Stimulated activated CD8-positive, alpha-beta memory T cell treated with anti-CD3 and anti-CD28 coated beads, Interleukin-15, amount 100 ng/mL, for 24 hours (primary cell): ENCODE measurements at places on chromosomes 12 and 14.

DNA sequence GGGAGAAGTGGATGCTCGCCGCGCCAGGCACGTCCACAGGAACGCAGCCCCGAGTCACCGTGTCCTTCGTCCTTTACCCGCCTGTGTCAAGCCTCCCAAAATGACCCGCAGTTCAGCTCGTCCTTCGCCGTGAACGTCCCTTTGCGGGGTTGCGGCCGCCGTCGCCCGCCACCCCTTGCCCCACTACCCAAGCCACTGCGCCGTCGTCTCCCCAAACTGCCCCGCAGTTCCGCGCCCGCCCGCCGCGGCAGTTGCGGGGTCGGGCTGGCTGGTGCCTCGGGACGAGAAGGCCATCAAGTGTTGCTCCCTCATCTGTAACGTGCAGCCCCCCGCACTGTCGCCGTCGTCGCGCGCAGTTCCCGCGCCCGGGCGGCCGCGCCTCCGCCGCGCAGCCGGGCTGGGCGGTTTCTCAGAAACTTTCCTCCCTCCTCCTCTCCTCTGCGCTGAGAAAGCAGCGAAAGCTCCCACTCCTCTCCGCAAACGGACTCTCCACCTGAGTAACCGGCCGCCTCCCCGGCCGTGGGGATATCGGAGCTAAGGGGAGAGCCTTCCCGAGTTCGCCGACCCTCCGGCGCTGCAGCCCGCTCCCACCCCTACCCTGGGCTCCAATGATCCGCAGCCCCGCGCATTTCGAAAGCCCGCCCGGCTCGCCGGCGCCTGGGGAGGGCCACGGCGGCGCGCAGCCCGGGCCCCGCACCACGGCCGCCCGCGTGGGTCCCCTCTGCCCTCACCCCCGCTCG, 6.7 kb downstream of the CDKN1B start:
- no peak for DNase-seq

- no peak for DNase-seq
These were observed 16.3 kb downstream of the TESPA1 start for GRCh38 chr12:54968181-54968730.

DNA sequence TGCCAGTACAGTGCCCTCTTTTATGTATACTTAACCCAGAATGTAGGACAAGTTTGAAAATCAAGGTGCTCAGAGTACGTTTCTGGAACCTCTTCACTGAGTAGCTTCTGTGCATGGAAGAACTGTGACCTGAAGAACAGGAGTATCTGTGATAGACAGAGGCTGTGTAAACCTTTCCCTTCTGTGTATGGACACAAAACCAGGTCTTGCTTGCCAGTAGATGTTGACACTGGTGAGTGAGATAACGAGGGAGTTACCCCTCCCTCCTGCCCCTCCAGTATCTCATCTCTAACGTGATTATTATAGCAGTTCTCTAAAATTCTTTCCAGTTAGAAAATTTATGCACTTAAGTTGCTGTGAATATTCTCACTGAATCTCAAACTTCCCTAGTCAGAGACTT, 170.8 kb downstream of the RPL10L start:
- no peak for DNase-seq

DNA sequence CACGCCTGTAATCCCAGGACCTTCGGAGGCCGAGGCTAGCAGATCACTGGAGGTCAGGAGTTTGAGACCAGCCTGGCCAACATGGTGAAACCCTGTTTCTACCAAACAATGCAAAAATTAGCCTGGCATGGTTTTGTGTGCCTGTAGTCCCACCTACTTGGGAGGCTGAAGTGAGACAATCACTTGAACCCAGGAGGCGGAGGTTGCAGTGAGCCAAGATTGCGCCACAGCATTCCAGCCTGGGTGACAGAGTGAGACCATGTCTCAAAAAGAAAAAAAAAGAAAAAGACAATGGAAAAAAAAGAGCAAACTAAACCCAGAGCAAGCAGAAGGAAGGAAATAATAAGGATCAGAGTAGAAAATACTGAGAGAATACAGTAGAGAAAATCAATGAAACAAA, 5.4 kb downstream of the CHURC1 start:
- DNase-seq = no peak

DNA sequence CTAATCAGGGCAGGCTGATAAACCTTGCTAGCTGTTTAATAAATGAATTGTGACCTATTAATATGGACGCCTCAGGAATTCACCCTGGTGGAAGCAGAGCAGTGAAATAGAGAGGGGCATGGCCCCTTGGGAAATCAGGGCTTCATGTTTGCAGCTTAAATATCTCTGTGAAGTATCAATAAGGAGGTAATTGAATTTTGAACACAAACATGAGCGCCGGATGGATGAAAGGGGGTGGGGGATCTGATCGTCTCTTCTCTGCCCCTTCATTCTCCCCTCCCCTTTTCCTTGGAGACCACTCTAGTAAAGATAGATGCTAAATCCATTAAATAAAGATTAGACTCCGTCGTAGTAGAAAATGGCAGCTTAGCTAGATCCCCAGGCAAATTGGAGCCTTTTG, 70.5 kb downstream of the LIN52 start:
- no peak for DNase-seq

DNA sequence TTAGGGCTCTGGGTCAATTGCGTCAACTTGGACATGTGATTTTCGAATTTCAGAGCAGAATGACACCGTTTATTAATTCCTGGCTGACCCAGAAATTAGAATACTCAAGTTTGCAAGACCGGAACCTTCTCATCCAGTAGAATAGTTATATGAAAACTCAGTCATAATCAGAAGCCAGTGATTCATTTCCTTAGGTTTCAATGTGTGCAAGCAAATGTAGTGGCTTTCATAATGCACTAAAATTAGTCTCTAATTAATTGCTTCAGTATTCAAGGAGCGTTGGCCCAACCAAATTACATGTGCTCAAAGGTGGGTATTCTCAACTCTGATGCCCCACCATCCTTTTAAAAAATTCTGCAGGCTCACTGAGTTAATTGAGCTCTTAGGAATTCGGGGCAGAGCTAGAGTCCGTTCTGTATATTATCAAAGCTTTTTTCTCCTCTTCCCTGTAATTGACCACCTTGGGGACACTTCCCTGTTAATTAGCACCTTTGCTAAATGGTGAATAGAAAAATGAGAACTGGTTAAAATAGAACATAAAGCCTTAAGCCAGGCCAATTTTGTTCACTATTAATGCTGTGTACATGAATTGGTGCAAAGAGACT, 55.4 kb downstream of the DAO start:
- DNase-seq = no peak

GRCh38 chr12:106643000-106643399, 60.2 kb downstream of the RFX4 start:
- no peak for DNase-seq

- no peak for DNase-seq
These were observed 89.7 kb downstream of the FGD4 start for GRCh38 chr12:32489070-32489469.

DNA sequence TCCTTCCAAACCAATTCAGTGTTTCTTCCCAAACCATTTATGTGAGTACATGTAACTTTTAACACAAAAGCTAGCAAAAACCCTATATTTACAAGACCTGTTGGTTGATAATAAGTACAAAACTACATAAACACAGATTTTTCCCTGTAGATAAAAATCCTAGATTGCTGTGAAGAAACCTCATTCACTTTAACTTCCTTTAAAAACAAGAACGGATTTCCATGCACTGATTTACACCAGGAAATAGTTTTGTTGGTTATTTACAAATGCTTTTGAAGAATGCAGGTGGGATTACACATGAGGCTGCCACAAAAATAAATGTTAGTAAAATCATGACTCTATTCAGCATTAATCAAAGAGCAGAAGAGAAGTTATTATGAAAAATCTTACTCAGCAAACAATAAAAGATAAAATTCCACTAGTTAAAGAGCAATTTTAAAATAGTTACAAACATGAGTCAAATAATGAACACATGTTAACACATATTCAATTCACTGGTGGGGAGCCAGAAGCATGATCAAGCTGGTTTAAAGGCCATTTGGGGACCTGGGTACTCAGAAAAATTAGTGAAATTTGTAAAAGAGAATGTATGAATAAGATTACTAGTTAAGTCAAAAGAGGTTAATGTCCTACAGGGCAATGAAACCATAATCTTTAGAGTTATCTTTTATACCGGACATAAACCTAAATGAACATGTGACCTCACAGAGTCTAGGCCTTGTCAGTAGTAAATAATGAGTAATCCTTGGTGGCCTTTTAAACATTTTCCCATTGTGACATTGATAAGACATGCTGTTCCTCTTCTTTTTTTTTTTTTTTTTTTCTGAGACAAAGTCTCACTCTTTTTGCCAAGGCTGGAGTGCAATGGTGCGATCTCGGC, 79.9 kb downstream of the PHLDA1 start:
- DNase-seq = no peak

GRCh38 chr12:31323391-31324115, 2.4 kb downstream of the SINHCAF start:
- DNase-seq = peak; percentile 22

GRCh38 chr12:131049549-131050339, 96.0 kb downstream of the ADGRD1 start:
- DNase-seq = no peak

GRCh38 chr12:122834921-122835749, at the start of gene HIP1R:
HIP1R (plus strand) TSS chr12:122835457; CDS start chr12:122835551, 94 bp downstream.
- DNase-seq = peak; percentile 35

- DNase-seq = peak; percentile 10
These were observed 112.8 kb downstream of the CHST11 start for GRCh38 chr12:104569346-104570173.

DNA sequence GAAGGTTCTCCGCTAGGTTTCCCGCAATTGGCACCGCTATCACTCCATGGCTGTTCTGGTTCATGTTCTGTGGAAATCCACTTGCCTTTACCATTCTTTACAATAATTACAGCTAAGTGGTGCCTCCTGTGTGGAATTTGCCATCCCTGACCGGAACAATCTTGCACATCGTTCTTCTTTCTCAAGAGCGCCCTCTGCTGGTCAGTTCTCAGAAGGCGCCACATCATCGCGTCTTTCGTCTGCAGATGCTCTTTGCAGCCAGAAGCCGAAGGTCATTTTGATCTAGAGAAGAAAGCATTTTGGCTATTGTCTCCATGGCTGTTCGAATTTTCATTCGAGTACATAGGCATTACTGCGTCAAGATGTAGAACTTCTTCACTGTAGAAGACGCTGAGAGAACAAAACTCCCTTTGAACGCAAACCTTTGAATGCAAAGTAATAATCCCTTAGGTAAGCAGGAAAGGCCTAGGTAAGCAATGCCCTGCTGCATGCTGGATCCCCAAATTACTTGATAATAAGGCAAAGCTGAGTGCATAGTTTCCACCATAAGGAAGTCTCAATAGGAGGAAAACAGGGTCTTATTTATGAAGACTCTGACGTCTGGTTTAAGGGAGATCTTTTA, 10.1 kb upstream of the RTRAF start:
- DNase-seq = peak; percentile 86

DNA sequence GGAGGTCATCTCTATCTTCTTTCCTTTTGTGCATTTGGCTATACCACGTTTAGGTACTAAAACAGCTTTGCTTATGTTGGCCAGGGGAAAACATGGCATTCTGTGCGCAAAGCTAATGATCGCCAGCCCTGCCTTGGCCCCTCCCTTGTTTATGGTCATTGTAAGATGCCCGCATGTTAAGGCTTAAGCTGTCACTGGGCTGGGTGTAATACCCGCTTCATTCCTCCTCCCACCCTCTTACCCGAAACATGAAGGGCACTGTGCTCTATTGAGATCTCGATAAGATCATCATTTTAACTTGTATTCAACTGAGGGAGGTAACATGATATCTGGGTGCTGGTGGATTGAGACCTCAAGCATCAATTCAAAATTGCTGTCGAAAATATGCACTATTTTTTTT, 34.7 kb downstream of the BRI3BP start:
- DNase-seq = no peak

- DNase-seq = no peak
These were observed 192.7 kb downstream of the DPF3 start for GRCh38 chr14:72701237-72701565.

GRCh38 chr12:88932457-88932856, 352.2 kb upstream of the KITLG start:
- DNase-seq = no peak

- no peak for DNase-seq
These were observed 250.3 kb downstream of the SPTSSA start for GRCh38 chr14:34211732-34212131.

DNA sequence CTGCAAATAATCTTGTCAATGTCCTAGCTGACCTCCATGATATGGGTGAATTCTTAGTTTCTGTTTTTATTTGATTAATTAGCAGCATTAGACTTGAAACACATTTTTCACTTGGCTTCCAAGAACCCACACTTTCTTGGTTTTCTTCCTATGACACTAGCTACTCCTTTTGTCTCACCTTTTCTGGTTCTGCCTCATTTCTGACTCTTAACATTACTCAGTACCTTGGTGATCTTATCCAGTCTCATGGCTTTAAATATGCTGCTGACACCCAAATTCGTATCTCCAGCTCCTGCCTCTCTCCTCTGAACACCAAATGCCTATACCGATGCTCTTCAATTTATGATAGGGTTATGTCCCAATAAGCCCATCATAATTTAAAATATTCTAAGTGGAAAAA, 32.0 kb upstream of the SSTR1 start:
- no peak for DNase-seq

GRCh38 chr12:125254236-125254635, 189.0 kb downstream of the AACS start:
- DNase-seq = no peak

DNA sequence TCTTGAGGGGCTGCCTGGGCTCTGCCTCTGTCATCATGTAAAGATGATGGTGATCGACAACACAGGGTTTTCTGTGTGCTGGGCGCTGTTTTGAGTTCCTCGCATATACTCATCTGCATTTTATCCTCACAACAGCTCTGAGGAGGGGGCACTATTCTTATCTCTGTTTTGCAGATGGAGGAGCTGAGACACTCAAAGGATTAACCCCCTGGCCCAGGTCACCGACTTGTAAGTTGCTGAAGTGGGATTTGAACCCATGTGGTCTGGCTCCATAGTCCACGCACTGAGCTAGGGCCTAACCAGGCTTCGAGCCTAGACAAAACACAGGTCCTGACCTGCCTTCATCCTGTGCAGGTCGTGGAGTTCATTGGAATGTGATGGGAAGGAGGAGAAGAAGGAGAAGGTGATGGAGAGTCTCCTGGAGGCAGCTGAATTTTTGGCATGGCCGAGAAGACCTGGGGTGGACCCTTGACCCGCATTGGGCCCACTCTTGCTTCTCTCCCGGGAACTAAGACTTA, 140.0 kb downstream of the ASCL4 start:
- no peak for DNase-seq

DNA sequence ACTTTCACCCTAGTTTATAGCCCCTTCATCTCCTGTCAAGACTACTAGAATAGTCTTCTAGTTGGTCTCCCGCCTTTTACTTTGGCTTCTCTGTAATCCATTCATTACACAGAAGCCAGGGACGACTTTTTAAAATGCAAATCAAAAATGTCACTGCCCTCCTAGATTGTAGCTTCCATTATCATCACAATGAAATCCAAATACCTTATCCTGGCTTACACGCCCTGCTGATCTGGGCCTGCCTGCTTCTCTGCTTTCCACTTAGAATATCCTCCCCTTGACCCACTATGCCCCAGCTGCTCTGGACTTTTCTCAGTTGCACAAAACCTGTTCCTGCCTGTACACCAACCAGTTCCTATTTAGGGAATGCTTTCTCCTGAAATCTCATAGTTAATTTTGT, 4.5 kb upstream of the EEA1 start:
- DNase-seq = no peak

GRCh38 chr14:77782202-77782601, 17.7 kb upstream of the ADCK1 start:
- no peak for DNase-seq
